ENCODE measurements at places on chromosomes 6 and 20.
A peak's percentile ranks its signal among the peaks of the same experiment; 100 is the strongest.

DNA sequence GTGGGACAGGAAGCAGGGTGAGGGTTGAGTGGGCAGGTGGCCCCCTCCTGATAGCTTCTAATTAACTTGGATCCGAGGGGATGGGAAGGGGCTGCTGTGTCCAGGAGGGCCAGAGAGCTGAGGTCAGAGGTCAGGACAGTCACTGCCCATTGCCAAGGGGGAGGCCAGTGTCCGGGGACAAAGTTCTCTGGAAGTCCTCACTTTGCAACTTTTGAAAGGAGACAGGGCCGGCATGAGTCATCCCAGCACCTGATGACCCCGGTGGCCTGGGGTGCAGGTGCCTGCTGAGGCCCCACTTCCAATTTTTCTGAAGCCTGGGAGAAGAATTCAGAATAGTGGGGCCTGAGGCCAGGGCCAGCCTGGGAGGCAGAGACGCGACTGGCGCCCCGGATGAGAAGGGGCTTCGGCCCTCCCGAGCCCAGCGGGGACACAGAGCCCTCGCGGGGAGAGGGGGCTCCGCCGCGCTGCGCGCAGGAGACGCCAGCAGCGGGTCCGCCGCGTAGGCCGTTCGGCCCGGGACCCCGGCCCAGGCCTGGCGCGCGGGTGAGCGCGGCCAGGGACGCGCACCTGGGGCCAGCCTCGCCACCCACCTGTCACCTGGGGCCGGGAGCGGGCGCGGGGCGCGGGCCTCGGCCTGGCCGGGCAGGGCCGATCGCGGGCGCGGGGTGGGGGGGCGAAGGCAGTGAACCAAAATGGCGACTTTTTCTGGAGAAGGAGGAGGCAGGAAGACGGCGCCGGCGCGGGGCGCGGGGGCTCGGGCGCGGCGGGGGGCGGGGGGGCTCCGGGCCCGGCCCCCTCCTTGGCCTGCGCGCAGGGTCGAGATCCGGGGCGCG lies 586 bp downstream of the ZNF512B start:
- DNase-seq: peak; percentile 22

DNA sequence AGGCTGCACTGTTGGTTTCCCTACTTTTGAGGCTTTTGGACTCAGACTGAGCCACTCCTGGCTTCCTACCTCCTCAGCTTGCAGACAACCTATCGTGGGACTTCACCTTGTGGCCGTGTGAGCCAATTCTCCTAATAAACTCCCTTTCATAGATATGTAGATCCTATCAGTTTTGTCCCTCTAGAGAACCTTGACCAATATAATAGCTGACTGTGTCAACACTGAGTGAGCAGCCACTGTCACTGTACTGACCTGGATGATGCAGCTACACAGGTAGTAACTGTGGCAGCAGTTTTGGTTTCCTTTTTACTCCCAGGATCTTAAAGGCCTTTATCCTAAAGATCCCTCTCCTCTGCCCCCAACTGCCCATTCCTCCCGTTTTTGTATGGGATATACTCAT lies 70.2 kb downstream of the SLC22A3 start:
- DNase-seq: no peak

DNA sequence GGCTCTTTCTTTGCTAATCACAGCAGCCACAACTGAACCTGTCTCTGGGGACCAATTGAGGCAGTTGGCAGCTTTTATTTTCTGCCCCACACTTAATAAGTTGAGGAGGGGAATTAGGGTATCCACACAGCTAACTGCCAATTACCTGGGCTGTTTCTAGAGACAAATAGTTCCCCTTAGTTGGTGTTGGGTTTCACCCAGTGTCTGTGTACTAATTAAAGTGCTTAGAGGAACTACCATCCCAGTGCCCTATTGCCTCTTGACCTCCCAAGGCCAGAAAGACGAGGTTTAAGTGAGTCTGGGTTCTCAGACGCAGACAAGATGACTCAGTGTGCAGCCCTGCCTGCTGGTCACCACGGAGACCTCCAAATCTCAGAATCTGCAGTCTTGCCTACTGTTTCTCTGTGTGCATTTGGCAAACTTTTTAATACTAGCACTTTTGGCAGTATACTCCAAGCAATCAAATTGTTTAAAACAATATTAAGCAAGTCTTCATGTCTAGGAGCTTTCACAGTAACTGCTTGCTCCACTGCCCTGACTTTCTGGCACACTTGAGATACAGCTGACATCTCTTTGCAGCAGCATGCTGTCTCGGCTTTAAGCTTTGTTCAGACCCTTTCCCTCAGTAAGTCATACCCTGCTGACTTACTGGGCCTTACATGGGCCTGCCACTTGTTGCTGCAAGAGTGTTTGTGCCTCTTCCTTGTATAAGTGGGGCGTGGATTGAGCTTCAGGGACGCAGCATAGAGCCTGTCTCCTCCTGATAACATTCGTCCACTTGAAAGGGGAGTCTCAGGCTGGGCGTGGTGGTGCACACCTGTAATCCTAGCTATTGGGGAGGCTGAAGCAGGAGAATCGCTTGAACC lies 31.9 kb downstream of the STK35 start:
- no peak for DNase-seq

GRCh38 chr6:45424451-45424861 lies 46.7 kb upstream of the SUPT3H start:
- DNase-seq: no peak

GRCh38 chr6:23454080-23454976 lies 671.7 kb upstream of the NRSN1 start:
- no peak for DNase-seq

DNA sequence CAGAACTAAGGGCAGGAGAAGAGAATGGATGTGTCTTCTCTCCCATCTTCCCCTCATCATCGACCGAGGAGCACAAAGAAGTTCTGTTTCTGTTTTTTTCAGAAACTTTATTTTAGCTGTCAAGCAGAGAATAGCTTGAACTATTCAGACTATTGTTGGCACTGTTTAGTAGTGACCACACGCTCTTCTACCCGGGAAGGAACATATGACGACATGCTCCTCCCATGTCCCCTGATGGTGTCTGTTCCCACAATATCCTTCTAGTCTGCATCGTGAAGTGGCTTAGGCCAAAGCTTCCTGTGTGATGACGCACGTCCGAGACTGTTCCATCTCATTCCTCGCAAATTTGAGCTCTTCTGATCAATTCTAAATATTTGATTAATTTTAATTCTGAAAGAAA lies 27.2 kb upstream of the KIF25 start:
- no peak for DNase-seq

DNA sequence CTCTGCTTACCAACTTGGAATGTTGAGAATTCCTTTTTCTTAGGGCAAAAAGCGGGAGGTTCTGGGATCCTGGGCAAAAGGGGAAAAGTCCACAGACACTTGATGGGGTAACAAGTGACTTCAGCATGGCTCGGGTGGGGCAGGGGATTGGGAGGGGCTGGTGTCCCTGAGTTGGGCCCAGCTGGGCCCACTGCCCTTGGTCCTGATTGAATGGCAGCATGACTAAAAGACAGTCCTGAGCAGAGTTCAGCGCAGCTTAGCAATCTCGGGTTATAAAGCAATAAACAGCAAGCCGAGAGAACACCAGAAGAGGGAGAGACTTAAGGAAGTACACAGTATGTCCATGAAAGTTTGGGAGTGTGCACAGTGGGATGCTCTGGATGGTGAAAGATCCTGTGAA lies 5.6 kb downstream of the PPP2R5D start:
- DNase-seq: no peak

- DNase-seq: peak; percentile 45
Observed at GRCh38 chr6:37134396-37135191, 35.4 kb upstream of the PIM1 start.

DNA sequence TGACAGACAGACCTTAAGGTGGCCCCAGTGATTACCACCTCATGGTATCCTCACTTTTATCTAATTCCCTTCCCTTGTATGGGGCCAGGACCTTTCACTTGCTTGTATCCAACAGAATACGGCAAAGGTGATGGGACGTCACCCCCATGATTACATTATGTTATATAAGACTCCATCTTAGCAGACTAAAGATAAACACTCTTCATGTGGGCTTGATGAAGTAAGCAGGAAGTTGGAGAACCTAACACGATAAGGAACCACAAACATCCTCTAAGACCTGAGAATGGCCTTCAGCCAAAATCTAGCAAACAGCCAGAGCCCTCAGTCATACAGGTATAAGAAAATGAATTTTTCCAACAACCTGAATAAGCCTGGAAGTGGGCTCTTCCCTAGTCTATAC lies 8.0 kb downstream of the SLC17A3 start:
- peak; percentile 14 for DNase-seq

- no peak for DNase-seq
Observed at GRCh38 chr6:75489025-75489424, 4.6 kb downstream of the FILIP1 start.

DNA sequence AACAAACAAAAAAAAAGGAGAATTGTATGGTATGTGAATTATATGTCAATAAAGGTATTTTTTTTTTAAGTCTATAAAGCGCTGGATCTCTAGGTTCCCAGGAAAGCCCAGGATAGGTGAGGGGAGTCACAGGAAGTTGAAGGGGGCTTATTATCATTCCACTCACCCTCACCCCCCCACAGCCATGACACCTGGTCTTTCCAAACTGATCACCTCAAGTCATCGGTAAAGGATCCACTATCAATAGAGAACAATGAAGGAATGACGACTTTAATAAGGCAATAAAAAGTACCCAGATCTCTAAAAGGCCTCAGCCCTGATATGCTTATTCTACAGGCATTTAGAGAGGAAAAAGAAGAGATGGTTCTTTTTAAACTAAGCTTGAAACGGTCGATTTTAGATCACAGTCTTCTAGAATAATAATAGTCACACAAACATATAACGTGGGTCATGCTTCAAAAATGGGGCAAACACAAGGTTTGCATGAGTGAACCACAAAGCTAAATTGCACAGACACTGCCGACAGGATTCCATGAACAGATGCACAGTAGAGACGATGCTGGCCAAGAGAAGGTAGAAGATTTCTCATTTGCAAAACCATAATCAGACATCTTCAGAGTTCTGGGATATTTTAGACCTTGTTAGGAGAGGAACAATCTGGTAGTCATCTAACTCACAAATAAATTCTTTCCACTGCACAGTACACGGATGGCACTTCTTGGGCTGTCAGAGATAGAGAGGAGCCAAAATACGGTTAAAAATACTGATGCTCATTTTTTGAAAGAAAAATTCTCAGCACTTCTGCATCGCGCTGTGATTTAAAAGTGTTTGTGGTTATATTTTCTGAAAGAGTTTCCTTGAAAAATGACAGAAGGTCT lies 21.0 kb downstream of the ZMYND8 start:
- DNase-seq: no peak

DNA sequence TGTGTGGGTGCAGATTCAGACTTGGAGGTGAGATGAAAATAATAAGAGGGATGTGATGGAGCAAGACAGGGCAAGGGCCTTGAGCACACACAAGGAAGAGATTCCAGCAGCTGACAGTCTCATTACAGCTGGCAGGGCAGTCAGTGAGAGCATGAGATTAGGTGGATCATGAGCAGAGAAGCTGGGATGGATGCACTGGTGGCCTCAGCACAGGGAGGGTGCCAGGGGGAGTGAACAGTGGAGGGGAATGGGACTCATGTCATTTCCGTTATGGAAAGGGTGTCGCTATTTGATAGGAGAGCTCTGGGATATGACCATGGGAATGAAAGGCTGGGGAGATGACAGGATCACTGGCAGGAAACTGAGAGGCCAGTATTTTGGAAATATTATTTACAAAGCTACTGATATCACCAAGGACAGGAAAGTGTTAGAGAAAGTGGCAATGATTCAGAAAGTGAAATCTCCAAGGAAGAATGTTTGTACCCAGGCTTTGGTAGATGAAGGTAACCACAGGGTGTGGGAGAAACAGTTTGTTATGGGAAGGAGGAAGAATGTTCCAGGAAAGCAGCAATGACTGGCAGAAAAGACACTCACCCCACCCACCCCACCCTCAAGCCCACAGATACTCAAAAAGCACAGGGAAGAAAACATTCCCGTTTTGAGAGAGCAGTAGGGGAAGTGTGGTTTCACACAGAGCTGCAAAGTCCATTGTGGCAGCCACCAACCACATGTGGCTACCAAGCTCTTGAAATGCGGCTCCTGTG lies 214.7 kb upstream of the PROKR2 start:
- DNase-seq: no peak

GRCh38 chr6:3565291-3565690 lies 108.4 kb upstream of the SLC22A23 start:
- no peak for DNase-seq

DNA sequence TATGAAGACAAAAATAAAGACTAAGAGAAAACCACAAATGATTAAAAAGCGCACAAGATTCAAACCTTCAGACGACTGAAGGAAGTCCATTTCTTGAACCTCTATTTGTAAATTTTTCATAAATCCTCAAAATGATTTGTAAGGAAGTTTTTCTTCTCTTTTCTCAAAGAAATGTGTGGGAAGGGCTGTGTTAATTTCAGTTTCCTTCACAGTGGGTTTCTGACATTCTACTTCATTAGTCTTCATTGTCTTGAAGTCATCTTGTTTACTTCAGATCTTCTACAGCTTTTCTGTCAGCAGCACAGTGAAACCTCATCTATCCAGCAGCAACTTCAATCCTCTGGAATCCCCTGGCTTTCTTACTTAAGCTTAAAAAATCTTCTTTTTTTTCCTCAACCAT lies 87.6 kb upstream of the MYLIP start:
- DNase-seq: no peak

GRCh38 chr6:128725271-128726233 lies 157.4 kb upstream of the LAMA2 start:
- no peak for DNase-seq

DNA sequence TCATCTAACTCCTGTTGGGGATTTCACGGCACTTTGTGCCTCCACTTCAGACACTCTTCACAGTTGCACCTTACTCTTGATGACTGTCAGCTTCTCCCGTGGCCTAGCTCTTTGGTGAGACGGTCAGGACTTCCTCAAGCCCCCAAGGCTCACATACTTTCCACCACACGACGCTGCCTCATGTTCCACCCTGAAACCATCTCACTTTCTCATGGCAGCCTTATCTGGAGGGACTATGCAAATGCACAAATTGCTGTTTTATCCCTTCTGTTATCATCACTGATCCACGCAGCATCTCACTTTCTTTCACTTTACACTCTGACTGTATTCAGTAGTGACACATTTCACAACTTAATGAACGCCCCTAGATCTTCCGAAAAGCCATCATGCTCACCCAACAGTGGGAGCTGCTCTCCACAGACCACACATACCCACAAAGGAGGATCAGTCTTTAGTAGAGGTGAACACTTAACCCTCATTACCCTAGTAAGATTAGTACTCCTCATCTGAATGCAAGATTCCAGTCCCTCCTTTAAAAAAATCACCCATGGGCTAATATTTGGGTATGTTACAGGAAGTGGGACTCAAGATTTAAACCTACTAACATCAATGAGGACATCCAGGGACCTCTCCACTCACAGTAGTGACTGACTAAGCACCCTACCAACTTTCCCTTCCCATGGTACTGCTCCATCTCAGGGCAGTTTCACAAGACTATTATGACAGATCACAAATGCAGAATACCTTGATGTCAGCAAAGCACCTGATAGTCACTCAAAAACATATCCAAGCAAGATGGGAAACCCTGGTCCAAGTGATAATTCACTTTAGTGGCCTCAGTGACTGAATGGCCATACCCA lies 35.4 kb downstream of the FYN start:
- DNase-seq: no peak

DNA sequence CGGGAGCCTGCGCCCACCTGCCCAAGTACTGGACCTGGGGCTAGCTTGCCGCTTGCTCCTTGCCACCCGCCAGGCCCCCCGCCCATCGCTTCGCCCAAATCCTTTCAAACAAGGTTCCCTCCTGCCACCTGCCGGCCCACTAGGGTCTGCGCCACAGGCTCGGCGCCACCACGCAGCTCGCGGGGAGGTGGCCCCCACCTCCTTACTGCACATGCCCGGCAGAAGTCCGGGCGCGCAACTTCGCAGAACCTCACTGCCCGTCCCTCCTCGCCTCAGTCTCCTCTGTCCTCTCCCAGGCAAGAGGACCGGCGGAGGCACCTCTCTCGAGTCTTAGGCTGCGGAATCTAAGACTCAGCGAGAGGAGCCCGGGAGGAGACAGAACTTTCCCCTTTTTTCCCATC lies 11.2 kb downstream of the GNAS-AS1 start:
- DNase-seq: no peak

Data from T-helper 22 cell (primary cell).